ENCODE measurements at places on chromosomes 3 and 15. TPM values are rescaled to one million over a fixed set of nuclear protein-coding genes. Genes with fewer than 3 reads are reported as not detected.

- no peaks in the 10 kb centered on the region for H3K4me1 ChIP-seq
- no peak for DNase-seq
- peaks cover 2% of the 10 kb centered on the region for H3K36me3 ChIP-seq
- no peak overlapping the region for H3K27ac ChIP-seq
- H3K27me3 ChIP-seq, result no peaks in the 10 kb centered on the region
Measured at GRCh38 chr15:57198131-57198530, 178.2 kb upstream of the CGNL1 start.

- H3K27ac ChIP-seq, result peak overlapping the region; percentile 91
- peaks cover 33% of the 10 kb centered on the region for H3K4me1 ChIP-seq
Measured at GRCh38 chr15:41231422-41232226, 556 bp downstream of the CHP1 start.

- DNase-seq, result no peak
- no peaks in the 10 kb centered on the region for H3K4me1 ChIP-seq
- no peaks in the 10 kb centered on the region for H3K27me3 ChIP-seq
- no peak overlapping the region for H3K27ac ChIP-seq
Measured at GRCh38 chr15:98324341-98324970, 323.9 kb upstream of the IGF1R start.

DNA sequence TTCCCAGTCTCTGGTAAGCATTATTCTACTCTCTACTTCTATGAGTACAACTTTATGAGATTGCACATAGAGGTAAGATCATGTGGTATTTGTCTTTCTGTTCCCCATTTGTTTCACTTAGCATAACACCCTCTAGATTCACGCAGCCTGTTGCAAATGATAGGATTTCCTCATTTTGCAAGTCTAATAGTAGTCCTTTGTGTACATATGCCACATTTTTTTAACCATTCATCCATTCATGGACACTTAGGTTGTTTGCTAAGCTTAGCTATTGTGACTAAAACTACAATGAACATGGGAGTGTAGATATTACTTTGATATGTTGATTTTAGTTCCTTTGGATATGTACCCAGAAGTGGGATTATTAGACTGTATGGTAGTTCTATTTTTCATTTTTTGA, 717.9 kb upstream of the ALCAM start:
- no peak for DNase-seq
- H3K27ac ChIP-seq, result no peak overlapping the region
- no peaks in the 10 kb centered on the region for H3K4me1 ChIP-seq
- no peak overlapping the region for H3K4me3 ChIP-seq
- no peaks in the 10 kb centered on the region for H3K27me3 ChIP-seq

Gene TUBGCP5
- 25.3 TPM for total RNA-seq

Measured in activated CD8-positive, alpha-beta T cell treated with anti-CD3 and anti-CD28 coated beads, Interleukin-2, amount 10 ng/mL, durations not matched to agents 7 days and 5 days (primary cell).